Naive thymus-derived CD8-positive, alpha-beta T cell (primary cell): ENCODE measurements at places on chromosomes 12 and 14. TPM values are rescaled to one million over a fixed set of nuclear protein-coding genes. Genes with fewer than 3 reads are reported as not detected.

Gene SDR39U1
- 140 TPM for total RNA-seq

Gene BCL7A
- total RNA-seq: 12.0 TPM

Gene BATF
- 5.7 TPM for total RNA-seq

Gene NKX2-1
- total RNA-seq: not detected

Gene OR6C68
- not detected for total RNA-seq

Gene KCNA5
- total RNA-seq: not detected

- no peak for DNase-seq
Observed at GRCh38 chr14:85344847-85345570, 184.9 kb upstream of the FLRT2 start.

GRCh38 chr12:25976289-25976688 is 17.8 kb downstream of the RASSF8 start:
- DNase-seq: no peak

GRCh38 chr12:77189458-77189857 is 124.1 kb upstream of the E2F7 start:
- no peak for DNase-seq

DNA sequence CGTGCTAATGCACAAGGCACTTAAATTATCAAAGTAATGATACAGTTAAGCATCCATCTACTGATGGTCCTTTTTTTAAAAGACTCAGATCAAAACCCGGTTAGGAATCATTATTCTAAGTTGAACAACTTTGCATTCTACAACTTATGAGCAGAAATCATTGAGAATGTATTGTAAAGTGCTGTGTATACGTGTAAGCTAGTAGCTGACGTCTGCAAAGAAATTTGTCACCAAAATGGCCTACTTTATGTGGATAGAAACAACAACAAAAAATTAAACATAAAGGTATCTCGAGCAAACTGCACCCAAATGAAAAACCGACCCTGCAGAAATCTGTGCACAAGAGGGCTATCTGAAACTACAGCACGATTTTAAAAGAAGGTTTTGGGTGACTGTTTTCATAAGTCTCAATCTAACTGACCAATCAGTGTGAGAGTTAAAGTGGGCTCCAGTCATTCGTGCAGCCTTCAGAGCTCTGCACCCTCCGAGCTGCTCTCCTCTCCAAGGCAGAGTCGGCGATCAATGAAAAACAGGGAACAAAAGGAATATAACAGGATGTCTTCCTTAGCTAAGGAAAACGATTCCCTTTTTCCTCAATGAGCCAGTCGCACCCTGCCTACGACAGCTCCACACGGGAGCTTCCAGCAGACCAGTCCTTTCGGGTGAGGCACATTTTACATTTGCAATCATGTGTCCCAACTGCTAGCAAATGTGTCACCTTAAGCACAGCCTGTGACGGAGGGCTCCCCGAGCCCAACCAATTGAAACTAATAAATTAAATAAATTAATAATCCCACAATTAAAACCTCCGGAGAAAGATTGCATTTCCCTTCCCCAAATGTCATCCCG is 200.7 kb upstream of the FOXN3 start:
- peak; percentile 55 for DNase-seq

- no peak for DNase-seq
Observed at GRCh38 chr14:64550621-64551333, 1.0 kb downstream of the PPP1R36 start.

- no peak for DNase-seq
Observed at GRCh38 chr12:103667125-103667524, 80.1 kb downstream of the STAB2 start.

- DNase-seq: no peak
Observed at GRCh38 chr12:20865873-20866272, 55.4 kb downstream of the SLCO1B3 start.

DNA sequence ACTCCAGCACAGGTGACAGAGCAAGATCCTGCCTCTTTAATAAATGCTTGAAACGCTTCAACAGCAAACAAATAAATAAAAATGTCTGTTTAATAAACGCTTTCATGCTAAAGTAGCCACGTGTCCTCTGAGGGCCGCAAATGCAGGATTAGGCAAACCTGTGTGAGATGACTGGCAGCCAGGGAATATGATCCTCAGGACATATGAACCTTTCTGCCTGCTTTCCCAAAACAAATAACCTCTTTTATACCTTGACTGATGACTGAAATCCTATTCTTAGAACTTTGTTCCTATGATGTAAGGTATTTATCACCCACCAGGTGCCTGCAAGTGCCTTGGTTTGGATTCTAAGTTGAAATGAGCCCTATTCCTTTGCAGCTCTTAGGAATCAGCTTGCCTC is 14.5 kb upstream of the FLVCR2 start:
- DNase-seq: no peak

DNA sequence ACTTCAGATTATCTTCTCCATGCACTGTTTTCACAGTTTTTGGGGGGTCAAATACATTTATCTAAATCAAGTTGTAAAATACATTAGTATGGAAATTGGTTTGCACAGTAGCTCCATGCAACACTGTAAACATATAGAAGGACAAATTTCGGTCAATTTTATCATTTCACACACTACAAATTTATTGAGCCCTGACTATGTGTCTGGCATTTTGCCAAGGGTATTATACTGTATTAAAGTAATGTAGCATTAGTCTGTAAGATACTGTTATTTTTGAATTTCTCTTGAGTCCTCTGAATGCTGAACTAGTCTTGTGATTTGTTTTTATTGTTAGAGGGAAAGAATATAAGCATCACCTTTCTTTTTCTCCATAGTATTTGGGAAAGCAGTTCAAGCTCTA is 1.3 kb downstream of the RAD9B start:
- no peak for DNase-seq
